ENCODE measurements at places on chromosomes 12 and 14.

DNA sequence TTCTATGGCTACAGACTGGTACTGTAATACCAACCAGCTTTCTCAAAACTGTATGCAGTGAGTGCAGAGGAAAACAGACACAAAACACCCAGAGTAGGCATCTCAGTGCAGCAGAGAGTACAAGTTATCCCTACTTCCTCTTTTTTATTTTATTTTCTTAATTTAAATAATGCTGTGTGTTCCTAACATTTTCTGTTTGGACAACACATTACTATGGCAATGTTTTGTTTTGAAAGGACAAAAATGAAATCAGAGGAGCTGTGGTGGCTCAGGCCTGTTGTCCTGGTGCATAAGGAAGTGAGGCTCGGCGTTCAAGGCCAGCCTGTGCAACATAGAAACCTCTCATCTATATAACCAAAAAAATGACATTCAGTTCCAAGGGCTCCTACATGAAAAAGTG lies 33.7 kb upstream of the SELPLG start:
- DNase-seq, result no peak

- no peak for DNase-seq
Measured at GRCh38 chr12:99997806-99998205, 13.1 kb upstream of the ANKS1B start.

DNA sequence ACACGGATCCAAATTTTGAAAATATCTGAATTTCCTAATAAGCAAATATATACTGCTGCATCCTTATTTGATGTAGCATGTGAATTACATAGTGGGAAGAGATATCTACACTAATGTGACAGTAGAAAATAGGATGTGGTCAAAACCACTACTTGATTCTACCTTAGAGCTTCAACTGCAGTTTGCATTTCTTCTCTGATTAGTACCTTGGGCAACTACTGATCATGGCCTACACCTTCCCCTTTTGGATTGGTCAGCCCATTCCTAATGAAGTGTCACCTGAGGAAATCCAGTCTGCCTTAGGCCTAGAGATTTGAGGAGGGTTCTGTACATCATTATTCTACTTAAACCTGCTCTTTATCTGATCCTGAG lies 10.7 kb downstream of the LLPH start:
- DNase-seq, result no peak

DNA sequence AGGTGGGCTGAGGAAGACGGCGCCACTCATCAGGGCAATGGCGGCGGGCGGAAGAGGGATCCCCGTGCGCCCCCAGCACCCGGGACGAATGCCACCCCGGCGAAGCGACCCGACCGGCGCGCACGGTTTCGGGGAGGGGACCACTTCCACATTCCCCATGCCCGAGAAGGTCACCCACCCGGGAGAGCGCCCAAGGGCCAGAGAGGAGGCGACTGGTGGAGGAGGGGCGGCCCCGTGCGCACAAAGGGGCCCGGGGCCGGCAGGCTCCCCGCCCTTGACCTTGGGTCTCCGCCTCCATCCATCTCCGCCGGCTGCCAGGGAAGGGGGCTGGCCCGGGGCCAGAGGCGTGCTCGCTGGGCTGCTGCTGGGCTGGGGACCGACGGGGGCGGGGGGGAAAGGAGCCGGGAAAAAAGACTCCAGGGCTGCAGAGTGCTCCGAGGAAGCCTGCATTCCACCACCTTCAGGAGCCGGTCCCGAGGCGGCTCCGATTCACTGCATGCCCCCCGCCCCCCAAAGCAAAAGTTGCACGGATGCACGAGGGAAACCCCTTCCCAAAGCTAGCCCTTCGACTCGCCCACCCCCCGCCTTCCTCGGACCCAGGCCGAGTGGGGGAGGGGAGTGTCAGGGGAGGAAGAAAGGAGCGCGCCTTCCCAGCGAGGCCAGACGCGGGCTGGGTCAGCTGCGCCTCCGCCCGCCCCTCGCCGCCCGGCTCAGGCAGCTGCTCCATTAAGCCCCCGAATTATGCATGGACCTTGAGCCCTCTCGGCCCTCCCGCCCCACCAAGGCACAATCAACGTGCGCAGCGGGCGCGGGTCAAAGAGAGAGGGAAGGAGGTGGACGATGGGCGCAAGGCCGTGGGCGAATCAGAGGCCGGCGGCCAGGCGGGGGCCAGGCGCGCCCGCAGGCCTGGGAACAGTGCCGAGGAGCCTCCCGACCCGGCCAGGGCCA lies 26.2 kb downstream of the BCL11B start:
- DNase-seq, result no peak

DNA sequence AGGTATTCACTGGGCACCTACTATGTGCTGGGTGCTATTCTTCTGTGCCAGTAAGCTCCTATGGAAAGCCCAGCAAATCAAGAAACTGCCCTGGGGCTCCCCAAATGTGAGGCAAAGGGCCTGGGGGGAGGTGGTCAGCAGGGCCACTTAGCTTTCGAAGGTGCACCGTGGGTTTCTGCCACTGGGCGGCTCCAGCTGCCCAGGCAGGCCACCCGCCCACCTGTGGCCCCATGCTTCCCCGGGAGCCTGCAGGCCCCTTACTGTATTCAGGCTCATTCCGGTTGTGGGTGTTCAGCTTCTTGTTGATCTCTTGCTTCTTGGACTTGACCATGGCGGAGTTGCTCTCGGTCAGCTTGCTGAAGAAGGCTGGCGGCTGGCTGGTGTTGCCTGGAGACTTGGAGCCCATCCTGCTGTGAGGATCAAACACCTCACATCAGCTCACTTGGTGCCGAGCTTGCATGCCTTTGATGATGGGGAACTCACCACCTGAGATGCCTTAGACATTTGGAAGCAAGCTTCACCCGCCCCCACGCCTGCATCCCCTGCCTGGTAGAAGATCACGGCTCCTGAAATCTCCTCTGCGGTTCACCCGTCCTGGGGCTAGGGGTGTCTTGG lies 37.3 kb downstream of the RFLNA start:
- no peak for DNase-seq

DNA sequence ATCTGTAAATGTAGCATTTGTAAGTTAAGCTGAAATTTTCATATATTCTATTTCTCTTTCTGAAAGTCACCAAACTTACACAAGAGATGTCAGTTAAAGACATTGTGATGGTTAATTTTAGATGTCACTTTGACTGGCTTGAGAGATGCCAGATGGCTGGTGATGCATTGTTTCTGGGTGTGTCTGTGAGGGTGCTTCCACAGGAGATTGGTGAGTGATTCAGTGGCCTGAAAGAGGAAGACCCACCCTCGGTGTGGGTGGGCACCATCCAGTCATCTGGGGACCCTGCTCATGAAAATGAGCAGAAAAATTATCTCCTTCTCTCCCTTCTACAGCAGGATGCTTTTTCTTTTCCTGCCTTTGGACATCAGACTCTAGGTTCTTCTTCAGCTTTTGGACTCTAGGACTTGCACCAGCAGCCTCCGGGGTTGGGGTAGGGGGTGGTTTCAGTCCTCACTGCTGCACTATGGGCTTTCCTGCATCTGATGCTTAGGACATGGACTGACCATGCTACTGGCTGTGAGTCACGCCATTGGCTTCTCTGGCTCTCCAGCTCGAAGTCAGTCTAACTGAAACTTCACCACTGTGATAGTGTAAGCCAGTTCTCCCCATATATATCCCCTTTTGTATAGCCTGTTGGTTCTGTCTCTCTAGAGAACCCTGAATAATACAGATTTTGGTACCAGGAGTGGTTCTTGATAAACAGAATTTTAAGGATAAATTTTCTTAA lies 20.9 kb downstream of the PDE6H start:
- DNase-seq, result no peak

All from stimulated activated CD4-positive, alpha-beta T cell treated with anti-CD3 and anti-CD28 coated beads, Interleukin-2, amount 100 ng/mL, for 48 hours (primary cell).